ENCODE measurements at places on chromosomes 2 and 18.

DNA sequence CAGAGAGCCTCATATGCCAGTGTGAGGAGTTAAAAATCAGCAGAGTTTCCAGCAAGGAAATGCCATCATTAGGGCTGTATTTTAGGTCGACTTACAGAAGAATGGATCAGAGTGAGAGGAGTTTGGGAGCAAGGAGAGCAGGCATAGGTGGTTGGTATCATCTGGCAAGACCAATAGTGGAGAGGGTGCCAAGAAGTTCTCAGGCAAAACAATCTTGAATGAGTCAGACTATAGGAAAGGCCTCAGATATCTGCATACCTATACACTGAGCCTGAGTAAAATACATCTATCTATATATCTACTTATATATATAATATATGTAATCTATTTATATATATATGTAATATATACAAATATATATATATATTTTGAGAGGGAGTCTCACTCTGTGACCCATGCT, 57.3 kb downstream of the TMEFF2 start:
- DNase-seq = no peak

GRCh38 chr2:141736466-141736865, 394.4 kb downstream of the LRP1B start:
- DNase-seq = no peak

DNA sequence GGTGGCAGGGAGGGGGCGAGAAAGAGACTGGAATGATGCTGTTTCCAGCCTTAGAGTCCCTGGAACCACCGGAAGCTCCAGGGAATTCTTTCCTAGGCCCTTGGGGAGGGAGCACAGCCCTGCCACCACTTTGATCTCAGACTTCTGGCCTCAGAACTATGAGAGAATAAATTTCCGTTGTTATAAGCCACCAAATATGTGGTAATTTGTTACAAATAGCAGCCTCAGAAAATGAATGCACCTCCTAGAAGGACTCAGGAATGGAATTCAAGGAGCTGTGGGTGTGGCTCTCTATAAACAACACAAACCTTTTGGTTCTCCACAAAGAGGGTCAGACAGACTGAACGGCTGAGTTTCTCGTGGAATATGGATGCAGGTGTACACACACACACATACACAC, 144.5 kb downstream of the ACKR3 start:
- DNase-seq = no peak

- peak; percentile 60 for DNase-seq
Observed at GRCh38 chr2:105114551-105114950, 76.7 kb downstream of the MRPS9 start.

DNA sequence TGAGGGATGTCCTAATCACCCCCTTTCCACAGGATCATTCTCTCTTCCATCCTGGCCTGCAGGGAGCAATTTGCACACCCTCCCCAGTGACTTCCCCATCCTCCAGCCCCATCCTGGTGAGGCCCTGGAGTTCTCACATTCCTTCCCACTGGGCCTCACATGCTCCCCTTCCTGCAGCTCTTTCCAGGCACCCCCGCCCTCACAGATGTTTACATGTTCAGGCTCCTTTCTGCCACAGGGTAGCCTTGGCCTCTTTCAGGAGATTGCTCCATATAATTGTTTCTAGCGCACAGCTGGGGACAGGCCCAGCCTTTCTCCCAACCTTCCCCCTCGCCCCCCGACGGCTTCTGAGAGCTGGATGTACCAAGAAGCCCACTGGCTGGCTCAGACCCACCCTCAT, 288.4 kb upstream of the TRIB2 start:
- DNase-seq = no peak

- no peak for DNase-seq
Observed at GRCh38 chr18:30859036-30859435, 183.5 kb downstream of the DSC3 start.

DNA sequence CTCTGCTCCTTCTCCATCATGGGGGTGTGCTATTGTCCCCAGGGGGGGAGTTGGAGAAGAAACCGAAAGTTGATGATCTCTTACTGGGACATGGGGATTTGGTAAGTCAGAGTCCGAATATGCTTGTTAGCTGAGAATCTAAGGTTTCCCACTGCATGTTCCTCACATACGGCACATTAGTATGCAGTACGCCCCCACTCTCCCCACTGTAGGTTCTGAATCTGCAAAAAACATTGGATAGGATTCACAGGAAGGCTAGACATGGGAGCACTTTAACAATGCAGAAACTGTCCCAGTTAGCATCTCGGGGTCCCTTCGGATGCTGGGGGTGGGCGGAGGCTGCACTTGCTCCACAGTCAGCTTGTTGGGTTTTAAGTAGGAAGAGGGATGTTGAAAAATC, 102.3 kb downstream of the STPG4 start:
- no peak for DNase-seq

GRCh38 chr2:18949871-18950270, 360.5 kb upstream of the NT5C1B start:
- no peak for DNase-seq

DNA sequence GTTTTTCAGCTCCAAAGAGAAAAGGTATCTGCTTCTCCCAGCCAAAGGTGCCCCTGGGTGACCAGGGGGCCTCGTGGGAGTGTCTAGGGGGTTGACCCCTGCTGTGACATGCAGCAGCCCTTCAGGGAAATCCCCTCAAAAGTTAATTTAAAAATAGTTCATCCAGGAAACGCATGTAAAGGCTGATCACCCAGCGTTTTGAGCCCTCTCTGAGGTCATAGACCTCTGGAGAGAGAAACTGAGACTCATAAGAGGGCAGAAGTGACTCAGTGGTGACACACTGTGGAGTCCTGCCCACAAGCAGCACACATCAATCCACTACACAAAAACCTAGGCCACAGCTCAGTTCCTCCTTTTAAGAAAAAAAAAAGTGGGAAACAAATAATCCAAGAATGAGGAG, 11.9 kb downstream of the GAL3ST2 start:
- DNase-seq = peak; percentile 79

- DNase-seq = no peak
Observed at GRCh38 chr2:186612026-186612425, 22.2 kb downstream of the ITGAV start.

DNA sequence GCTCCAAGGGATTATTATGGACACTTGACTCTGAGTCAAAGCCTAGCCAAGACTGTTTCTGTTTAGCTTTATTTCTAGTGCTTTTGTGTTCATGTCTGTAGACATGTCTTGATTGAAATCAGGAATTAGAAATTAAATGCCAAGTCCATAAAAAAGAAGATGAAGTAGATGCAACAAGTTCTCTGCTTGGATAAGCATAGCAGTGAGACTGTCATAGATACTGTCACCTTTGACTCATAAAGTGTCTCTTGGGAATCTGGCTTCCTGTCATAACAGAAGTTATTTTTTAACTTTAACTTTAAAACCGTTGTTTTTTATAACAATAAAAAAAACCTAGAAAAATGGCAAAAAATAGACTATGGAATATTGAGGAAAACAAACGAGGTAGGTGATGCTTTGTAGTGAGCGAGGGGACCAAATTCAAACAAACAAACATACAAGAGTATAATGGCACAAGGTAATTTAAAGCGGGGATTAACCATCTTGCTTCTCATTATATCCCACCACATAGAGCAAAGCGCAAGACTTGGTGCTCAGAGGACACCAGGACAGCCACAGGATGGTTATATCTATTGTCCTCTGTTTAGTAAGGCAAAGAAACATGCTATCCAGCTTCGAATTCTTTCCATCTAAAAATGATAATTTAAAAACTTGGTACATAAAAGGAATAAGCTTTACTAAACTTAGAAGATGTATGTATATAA, 64.6 kb downstream of the CD226 start:
- DNase-seq = no peak

- no peak for DNase-seq
Observed at GRCh38 chr2:33763671-33764310, 164.7 kb upstream of the FAM98A start.

DNA sequence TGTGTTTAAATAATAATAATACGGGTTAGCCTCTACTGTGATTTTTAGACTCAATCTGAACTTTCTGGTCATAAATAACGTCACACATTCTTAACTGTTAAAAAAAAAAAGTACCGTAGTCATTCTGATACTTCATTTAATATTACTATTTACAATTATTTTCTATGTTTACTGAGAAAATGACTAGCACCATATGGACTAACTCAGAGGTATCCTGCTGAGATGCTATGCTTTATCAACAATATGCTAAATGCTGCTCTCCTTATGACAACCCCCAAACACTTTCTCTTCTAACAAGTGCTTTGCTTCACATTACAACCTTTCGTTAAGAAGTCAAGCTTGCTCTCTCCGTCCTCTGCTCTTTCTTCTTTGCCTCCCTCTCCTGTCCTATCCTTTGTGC, 182.1 kb downstream of the AFF3 start:
- no peak for DNase-seq

DNA sequence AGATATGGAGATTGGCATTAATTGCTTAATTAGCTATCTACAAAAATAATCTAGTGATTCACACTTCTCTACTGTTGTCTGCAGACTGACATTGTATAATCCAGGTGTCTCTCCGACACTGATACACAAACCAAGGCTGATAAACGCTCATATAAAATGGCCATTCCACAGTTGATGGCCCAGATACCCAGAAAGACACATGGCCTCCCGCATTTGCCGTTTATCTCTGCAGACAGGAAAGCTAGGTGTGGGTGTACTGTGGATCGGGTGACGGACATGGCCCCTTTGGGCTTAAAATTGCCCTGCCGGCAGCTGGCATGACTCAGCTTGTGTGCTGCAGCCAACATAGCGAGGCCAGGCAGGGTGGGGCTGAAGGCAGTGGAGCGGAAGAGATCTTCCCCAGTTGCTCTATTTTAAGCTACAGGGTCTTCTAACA, 18.5 kb downstream of the PMAIP1 start:
- DNase-seq = peak; percentile 58

DNA sequence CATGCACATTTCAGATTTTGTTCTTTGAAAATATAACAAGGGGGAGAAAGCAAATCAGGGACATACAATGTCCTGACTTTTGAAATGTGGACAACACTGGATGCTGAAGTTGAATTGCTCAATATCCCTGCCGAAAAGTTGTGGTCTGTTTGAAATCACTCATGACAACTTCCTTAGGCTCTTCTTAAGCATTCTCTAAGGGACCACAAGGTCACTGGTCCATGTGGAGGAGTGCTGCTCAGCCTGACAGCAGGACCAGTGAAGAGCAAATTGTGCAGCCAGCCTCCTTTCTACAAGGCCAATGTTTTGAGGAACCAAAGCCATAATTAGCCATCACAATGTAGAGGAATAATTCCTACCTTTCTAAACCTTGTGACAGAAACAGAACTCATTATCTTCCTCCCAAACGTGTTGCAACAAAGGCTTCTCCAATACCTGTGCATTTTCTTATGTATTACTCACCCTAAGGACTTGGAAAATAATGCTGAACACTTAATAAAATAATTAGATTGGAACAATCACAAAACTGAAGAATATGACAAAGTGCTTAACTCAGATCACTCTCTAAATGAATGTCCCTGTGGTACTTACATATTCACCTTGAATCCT, 1477.6 kb upstream of the NXPH2 start:
- no peak for DNase-seq

DNA sequence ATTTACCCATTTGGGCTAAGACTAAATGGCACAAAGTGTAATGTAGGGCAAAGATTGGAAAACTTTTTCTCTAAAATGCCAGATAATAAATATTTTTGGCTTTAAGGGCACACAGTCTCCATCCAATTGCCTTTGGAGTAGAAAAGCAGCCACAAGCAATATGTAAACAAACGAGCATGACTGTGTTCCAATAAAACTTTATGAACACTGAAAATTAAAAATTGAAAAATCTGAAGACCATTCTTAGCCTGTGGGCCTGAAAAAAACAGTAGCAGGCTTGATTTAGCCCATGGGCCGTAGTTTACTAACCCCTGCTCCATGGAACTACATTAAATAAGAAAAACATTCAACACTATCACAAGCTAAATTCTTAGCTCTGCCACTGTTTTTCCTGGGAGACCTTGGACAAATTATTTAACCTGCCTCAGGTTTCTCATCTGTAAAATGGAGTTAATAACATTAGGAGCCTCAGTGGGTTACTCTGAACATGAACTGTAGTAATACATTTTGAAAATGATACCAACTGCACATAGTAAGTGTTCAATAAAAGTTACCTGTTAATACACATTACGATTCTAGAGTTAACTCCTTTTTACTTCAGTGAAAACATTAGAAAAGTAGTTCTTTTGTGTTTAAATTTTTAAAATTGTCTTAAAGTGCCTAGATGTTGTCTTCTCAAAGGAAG, 1.3 kb downstream of the IFIH1 start:
- DNase-seq = no peak

All from suppressor macrophage treated with lipopolysaccharide for 4 hours (primary cell).